ENCODE measurements at places on chromosomes 6 and 20.

- no peak for DNase-seq
Measured at GRCh38 chr6:157486572-157486971, 105.6 kb downstream of the ZDHHC14 start.

DNA sequence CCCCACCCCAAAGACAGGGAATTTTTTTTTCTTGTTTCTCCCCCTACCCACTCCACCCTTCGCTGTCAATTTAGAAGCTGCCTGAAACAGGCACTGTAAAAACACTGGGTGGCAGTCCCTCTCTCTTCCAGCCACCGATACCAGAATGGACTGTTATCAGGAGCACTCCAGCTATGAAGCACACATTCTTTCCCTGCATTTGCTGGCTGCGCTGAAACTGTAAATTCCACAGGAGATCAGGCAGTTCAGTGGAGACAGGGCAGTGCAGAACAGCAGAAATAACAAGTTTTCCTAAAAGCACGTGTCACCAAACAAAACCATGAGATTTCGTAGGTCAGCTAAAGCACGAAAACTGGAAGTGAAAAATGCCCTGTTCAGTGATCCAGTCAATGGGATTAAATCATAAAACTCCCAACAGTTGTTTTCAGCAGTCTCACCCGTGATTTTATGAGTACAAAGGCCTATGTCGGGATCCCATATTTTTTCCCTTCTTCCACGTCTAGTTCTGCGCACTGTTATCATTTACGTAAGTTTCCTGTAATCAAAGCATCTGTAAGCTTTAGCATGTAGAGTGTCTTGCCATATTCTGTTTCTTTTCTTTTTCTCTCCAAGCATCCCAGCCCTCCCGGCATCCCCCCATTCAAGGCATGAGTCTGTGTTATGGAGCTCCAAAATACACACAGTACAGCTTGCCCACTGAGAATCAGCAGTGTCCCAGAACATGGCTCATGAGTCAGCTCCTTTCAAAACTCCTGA lies 359.9 kb upstream of the EPHA7 start:
- DNase-seq, result no peak

DNA sequence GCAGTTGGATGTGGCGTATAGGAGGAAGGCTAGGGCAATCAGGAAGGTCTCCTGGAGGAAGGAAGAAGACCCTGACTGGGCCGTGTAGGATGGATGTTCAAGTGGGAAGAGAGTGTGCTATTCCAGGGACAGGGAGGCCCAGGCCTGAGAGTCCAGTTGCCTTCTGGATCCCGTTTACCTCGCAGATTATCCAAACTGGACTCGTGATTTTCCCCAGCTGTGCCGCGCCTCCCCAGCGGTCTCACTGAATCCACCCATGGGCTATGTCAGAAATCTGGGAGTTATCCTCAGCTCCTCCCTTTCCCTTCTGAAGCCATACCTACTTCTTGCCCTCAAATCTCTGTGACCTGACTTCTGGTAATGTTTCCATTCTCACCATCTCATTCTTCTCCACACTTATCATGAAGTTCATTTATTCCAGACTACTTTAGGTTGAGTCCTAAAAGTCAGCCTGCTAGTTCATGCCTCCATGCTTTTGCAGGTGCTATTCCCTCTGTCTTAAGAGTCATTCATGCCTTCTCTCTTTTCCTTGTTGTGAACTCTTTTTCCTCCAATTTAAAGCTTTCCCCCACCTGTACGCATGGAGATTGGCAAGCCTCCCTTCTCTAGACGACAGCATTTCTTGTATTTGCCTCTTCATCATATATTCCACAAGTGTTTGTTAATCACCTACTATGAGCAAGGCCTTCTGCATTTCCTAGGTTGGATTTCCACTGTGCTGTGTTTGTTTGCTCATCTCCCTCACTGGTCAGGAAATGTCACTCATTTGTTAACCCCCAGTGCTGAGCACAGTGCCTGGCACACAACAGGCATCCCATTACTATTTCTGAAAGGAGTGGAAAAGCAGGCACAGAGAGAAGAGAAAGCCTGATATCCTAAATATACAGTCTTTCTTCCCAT lies 2.7 kb downstream of the SDCBP2 start:
- DNase-seq, result no peak

- no peak for DNase-seq
Measured at GRCh38 chr6:141540207-141540606, 592.5 kb upstream of the GJE1 start.

DNA sequence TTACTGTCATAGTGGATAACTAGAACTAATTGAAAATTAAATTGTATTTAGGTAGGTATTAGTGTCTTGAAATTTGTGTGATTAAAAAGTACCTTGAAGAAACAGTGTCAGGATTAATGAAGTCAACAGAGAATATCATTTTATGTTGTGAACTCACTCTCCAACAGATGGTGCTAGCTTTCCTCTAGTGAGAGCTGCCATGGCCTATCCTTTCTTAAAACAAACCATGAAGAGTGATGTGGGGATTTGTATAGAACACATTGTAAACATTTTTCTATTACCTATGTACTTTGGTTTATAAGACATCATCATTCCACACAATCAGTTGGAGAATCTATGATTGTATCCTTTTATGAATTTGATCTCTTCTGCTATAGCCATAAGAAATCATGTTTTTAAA lies 4.8 kb upstream of the SRSF12 start:
- DNase-seq, result no peak

GRCh38 chr20:31829731-31830130 lies 10.6 kb downstream of the MYLK2 start:
- no peak for DNase-seq

GRCh38 chr20:8461186-8461585 lies 329.1 kb downstream of the PLCB1 start:
- no peak for DNase-seq

DNA sequence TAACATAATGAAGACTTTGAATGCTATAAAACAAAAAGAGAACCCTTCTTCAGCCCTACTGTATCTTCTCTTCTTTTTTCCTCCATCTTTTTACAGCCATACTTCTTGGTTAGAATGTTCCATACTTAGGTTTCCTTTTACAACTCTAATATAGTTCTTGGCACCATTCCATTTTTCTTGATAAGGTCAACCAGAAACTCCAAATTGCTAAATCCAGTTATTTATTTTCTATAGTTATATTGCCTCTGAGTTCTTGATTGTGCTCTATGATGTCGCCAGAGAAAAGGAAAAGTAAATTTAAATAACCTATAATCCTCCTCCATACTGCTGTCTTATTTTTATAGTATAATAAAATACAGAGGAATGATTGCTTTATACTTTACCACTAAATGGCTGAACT lies 26.7 kb upstream of the COL10A1 start:
- DNase-seq, result no peak

DNA sequence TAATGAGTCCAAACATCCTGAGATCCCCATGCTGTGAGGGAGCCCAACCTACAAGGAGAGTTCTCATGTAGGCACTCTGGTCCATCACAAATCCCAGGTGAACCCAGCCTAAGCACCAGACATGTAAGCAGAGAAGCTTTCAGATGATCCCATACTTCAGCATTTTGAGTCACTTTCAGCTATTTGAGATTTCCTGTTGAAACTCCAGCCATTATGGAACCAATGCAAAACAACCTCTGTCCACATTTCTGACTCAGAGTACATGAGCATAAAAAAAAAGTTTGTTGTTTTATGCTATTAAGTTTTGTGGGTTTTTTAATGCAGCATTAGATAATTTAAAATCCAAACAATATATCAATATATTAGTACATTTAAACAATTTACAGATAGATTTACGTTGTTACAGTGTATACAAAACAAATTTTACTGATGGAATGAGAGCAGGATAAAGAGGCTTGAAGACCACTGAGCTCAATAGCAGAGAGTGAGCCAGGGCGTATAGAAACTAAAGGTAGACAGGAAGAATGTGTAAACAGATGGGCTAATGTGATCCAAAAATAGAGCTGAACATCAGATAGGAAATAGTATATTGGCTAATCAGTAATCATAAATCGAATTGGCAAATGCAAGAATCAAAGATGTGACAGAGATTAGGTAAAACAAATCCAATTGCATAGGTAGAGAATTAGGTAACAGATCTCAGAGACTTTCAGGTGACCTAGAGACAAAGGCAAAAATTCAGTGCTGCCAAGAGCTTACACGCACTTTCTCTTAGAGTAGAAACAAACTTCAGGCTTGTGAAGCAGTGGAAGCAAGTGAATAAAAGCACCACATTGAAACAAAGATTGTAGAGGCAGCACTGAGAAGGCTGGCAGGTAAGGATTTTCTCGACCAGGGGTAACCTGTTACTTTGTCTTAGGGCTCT lies 36.2 kb upstream of the PLCB1 start:
- no peak for DNase-seq

DNA sequence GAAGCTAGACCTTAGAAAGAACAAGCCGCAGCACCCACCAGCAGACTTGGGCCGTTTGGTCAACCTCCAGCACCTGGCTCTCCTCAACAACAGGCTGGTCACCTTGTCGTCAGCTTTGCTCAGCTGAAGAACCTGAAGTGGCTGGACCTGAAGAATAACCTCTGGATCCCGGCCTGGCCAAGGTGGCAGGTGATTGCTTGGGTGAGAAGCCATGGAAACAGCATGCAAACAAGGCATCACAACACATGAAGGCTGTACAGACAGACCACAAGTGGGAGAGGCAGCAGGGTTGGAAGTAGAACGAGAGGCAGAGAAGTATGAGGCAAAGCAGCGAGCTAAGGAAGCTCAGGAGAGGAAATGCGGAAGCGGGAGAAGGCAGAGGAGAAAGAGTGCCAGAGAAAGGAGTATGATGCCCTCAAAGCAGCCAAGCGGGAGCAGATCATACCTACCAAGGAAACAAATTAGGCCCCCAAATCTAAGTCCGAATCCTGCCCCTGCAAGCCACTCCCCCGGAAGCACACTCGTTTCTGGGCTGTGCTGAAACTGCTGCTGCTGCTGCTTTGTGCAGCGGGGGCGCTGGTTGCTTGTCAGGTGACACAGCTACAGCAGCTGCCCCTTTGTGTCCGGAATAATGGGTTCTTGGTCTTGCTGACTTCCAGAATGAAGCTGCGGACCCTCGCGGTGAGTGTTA lies 121.6 kb upstream of the LGSN start:
- DNase-seq, result no peak

DNA sequence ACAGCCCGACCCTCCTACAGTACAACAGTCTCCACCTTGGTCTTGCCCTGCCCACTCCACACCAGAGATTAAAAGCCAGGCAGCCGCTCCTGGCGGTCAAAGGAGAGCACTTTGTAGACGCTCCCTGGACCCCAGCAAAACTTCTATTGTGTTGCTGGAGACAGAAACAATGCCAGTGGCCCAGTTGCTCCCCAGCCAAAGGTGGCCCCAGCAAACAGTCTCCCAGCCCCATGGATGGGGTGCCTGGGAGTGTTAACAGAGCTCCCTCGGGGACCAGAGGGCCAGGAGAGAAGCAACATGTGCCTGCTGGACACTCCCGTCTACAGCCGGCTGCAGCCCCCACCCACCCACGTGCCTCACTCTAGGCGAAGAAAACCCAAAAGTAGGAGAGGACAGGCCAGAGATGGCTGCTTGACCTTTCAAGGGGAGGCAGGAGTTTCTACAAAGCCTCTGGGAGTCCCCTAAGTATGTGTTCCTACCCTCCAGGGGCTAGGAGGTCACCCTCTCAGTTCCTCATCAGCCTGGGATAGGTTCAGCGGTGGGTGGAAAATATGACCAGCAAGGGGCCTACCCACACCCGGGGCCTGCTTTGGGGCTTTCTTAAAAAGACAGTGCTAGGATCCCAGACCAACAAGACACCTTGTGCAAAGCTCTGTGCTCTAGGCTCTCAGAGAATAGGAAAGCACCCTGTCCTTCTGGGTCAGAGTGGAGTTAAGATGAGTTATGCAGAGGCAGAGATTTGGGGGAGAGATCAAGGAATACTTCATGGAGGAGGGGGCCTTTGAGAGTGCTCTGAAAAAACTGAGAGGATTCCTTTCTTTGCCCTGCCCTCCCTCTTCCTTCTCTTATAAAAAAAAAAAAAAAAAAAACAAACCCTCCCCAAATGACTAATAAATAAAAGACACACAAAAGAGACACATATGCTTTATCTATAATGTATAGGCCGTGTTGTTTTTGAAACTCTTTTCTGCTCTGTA lies 19.0 kb upstream of the PREX1 start:
- peak; percentile 23 for DNase-seq

- DNase-seq, result peak; percentile 42
Measured at GRCh38 chr20:45300961-45301360, 5.7 kb upstream of the RBPJL start.
